ENCODE measurements at places on chromosomes 2 and 18.

DNA sequence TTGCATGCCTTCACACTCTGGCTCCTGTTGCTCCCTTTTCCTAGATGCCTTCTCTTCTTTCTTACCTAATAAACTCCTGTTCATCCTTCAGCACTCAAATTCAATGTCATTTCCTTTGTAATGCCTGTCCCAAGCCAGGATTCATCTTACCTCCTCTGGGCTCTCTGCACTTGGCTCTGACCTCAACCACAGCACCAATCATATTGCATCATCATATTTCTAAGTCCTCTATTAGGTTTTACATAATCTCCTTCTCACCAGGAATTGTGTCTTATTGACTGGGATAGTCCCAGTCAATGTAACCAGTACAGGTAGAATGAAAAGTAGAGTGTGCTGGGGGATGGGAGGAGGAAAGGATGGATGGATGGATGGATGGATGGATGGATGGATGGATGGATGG lies 187.1 kb downstream of the NRP2 start:
- DNase-seq, result no peak

DNA sequence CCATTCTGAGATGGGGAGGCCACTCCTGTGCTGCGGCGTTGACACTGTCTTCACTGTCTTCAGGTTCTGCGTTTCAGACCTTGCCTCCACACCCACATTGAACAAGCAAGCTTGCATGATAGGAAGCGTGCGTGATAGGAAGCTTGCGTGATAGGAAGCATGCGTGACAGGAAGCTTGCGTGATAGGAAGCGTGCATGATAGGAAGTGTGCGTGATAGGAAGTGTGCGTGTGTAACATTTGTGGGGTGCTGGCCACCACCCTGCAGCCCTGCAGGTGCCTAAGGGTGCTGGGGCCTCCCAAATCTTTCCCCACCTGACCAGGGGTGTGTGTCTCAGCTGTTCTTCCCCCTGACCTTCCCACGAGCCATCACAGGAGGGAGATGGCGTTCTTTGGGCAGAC lies 25.3 kb downstream of the TSHZ1 start:
- no peak for DNase-seq

GRCh38 chr2:20139407-20140172 lies 85.3 kb downstream of the SDC1 start:
- no peak for DNase-seq

- no peak for DNase-seq
Measured at GRCh38 chr2:218328294-218328693, 28.4 kb upstream of the CATIP start.

DNA sequence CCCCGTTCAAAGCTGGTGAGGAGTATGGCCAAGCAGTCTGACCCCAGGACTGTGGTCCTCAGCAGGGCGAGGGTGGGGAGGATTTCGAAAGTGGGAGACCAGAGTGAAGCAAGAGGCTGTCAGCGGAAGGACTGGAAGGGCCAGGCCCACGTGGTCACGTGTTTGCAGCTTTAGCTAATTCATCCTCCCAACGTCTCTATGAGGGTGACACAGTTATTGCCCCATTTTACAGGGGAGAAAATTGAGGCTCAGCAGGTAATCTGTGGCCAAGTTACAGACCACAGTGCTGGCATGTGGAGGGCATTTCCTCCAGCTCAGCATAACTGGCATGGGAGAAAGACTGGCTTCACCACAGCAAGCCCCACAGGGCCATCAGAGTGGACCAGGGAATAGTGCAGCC lies 45.4 kb upstream of the LTBP1 start:
- no peak for DNase-seq

GRCh38 chr2:173762221-173762620 lies 203.0 kb downstream of the SP3 start:
- DNase-seq, result no peak

Data from GM12864 (cell line).